ENCODE measurements at places on chromosomes 7 and 10.

GRCh38 chr7:56040730-56041129 is 10.5 kb downstream of the PSPH start:
- no peak for DNase-seq

- no peak for DNase-seq
Observed at GRCh38 chr10:49645871-49646870, 32.3 kb downstream of the CHAT start.

DNA sequence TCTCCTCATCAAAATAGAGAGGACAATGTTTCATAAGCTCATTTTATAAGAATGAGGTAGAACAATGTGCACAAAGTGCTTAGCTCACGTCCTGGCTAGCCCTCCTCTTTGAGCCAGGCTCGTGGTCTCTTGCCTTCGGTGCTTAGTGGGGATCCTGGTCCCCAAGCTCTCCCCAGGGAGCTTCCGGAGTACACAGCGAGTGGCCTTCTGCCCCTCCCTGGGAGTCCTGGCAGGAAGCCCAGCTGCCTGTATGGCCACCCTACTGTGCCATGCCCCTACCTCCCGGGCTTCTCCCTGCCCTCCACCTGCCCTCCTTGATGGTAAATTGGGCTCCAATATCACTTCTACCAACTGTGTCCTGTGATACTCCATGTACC is 868 bp downstream of the MYO1G start:
- DNase-seq, result no peak

DNA sequence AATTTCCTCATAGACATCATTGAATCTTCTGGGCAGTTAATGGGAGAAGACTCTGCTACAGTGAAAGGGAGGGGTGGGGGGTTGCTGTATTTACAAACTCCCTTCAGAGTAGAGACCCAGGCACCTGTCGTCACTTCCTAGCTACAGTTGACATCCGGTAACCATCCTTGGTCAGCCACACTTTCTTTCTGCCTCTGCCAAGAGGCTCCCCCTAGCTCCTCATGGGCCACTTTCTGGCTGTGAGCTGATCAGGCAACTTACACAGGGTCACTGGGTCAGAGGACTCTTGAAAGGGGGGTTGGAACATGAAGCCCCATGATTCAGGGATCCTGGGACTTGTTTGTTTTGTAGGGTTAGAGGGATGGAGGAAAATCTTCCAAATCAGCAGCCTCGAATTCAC is 1.2 kb downstream of the TECPR1 start:
- DNase-seq, result no peak

- DNase-seq, result no peak
Observed at GRCh38 chr10:5523796-5524574, 776 bp upstream of the CALML3 start.

DNA sequence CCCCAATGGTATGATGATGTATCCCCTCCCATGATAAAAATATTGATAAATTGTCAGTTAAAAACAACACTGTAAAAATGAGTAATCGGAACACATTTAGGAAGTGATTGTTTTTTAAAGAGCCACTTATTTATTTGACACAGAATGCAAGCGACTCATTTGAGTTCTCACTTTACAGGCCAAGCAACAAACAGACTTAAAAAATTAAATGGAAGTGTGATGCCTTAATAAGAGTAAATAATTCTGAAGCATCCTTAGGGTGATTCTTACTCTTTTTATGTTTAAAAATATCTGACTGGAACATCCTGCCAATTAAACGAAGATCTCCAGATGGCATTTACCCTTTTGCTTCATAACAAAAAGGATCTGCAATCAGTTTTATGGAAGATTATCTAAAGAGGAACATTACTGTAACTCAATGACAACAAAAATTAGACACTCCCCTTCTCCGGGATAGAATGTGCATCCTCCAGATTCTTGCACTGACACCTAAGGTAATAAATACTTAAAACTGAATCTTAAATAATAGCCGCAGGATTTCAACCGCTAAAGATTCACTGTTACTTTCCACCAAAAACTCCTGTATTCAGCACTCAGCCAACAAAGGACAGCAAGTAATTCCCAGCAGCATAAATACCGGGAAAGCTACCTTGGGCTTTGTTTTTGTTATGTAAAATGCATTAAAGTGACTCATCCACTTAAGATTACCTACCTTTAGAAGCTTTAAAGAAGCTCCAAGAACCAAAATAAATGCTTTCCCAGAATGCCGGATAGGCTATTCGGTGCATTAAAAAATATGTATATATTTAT is 1.7 kb downstream of the CACNA2D1 start:
- no peak for DNase-seq

GRCh38 chr10:29243750-29244149 is 45.1 kb upstream of the LYZL1 start:
- no peak for DNase-seq

DNA sequence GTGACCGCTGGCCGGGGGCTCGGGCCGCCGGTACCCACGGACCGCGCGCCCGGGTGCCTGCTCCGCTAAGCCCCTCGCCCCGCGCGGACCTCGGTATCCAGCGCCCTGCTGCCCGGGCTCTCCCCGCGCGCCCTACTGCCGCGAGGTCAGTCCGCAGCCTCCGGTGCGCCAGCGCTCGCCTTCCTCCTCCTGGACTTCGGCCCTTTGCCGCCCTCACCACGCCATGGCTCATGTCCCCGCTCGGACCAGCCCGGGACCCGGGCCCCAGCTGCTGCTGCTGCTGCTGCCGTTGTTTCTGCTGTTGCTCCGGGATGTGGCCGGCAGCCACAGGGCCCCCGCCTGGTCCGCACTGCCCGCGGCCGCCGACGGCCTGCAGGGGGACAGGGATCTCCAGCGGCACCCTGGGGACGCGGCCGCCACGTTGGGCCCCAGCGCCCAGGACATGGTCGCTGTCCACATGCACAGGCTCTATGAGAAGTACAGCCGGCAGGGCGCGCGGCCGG is 483 bp downstream of the GDF10 start:
- DNase-seq, result no peak

GRCh38 chr7:122136078-122136477 is 8.0 kb downstream of the AASS start:
- DNase-seq, result no peak

- no peak for DNase-seq
Observed at GRCh38 chr7:131527456-131527855, 29.0 kb downstream of the PODXL start.

DNA sequence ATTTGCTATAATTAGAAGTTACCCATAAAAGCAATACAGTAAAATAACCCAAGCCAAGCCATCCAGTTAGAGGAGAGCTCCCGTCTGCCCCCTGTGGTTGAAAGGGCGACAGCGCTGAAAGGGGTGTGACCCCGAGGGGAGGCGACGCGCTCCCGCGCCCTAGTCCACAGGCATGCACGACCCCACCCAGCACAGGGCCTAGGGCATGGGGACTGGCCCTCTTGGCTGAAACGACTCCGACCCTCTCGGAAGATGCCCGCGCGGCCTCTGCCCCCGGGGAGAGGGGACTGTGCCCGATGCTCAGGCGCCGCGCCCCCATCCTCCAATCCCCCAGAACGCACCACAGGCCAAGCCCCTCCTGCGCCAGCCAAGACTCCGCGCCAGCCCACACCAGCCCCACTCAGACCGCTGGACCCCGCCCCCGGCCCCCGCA is 64.0 kb downstream of the CSGALNACT2 start:
- DNase-seq, result no peak

DNA sequence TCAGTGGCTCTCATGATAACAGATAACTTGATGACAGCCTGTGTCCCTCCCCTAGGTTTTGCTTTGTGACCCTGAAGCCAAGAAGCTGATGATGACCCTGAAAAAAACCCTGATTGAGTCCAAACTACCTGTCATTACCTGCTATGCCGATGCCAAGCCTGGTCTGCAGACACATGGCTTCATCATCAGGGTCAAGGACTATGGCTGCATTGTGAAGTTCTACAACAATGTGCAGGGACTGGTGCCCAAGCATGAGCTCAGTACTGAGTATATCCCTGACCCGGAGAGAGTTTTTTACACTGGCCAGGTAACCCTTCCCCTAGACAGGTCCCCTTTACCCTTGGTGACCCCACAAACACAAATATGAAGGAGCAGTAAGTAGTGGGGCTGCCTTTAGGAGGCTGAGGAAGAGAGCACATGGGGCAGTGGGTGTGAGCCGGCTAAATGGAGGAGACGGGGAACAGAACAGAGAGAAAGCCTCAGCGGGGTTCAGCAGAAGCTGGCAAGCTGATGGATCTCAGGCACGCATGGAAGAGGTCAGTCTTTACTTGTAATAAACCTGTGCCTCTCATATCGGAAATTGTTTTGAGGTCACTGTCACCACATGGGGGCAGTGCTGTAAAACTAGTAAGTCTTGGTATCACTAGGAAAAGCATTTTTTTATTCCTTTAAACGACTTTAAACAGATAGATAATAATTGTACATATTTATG is 20.2 kb downstream of the PDCD11 start:
- no peak for DNase-seq

GRCh38 chr7:96127746-96128145 is 194.2 kb downstream of the SLC25A13 start:
- no peak for DNase-seq

DNA sequence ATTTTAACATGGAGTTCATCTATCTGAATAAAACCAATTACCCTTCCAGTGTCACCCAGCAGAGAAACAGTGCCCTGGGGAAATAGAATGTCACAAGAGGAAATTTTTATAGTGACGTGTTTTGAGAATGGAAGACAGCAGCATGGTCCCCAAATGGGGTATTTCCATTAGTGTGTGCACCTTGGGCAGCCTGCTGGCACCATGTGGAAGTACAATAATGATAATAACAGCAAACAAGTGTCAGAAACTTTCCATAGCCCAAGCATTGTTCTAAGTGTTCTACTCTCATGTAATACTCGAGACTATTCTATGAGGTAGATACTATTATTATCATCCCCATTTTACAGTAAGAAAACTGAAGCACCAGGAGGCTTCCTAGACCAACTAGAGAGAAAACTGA is 2.2 kb upstream of the PDE1C start:
- no peak for DNase-seq

DNA sequence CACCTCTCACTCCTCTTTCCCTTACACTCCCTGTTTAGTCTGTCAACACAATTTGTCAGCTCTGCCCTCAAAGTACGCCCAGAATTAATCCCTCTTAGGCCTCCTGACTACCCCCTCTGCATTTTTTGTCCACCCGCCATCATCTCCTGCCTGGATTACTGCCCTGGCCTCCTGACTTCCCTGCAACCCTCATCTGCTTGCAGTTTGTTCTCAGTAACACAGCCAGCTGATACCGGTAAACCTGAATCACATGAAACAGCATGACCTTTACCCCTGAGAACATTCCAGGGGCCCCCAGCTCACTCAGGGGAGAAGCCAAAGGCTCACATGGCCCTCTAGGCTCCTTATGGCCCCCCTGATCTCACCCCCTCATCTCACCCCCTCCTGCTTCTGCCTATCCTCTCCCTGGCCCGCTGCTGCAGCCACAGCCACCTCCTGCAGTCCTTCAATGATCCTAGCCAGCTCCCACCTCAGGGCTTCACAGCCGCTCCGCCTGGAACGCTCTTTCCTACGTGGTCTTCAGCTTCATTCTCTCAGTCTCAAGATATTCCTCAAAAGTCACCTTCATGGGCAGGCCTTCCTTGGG is 8.9 kb downstream of the C10orf53 start:
- no peak for DNase-seq

- DNase-seq, result no peak
Observed at GRCh38 chr10:95564291-95564690, 3.1 kb upstream of the SORBS1 start.

GRCh38 chr10:43138757-43139241 is 554 bp downstream of the CSGALNACT2 start:
- DNase-seq, result no peak

GRCh38 chr10:125815764-125816163 is 7.3 kb downstream of the UROS start:
- DNase-seq, result no peak

DNA sequence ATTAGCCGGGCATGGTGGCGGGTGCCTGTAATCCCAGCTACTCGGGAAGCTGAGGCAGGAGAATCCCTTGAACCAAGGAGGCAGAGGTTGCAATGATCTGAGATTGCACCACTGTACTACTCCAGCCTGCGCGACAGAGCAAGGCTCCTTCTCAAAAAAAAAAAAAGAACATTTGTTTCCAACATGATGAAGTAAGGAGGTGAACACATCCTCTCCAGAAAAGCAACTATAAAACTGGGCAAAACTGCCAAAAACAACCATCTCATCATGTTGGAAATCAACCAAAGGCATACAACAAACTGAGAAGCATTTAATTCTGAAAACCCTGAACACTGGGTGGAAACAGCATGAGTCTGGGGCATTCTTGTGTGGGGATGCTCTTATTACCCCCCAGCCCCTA is 14.3 kb downstream of the PRTFDC1 start:
- no peak for DNase-seq

DNA sequence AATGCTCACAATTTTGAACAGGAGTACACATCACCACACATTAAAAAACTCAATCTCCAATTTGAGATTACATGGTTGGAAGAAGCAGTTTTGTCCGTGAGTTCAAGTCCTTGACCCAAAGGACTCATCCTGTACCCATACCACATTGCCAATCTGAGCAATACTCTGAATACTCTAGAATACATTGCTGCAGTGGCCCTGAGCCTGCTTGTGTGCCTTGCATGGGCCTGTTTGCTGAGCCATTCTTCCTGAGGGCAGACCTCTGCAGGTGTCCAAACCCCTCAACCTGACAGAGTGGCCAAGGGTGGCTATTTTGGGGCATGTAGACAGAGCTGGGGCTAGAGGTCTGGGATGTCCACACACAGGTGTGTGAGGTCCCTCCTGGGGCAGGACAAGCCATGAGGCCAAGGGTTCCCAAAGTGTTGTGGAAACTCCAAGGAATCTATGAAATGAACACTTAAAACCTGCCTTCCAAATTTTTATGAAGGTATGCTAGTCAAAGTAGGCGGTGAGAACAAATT is 15.5 kb downstream of the AGMO start:
- no peak for DNase-seq

GRCh38 chr7:139580435-139580834 is 57.0 kb downstream of the CLEC2L start:
- DNase-seq, result no peak

GRCh38 chr10:10517866-10518265 is 499.8 kb upstream of the CELF2 start:
- DNase-seq, result no peak

DNA sequence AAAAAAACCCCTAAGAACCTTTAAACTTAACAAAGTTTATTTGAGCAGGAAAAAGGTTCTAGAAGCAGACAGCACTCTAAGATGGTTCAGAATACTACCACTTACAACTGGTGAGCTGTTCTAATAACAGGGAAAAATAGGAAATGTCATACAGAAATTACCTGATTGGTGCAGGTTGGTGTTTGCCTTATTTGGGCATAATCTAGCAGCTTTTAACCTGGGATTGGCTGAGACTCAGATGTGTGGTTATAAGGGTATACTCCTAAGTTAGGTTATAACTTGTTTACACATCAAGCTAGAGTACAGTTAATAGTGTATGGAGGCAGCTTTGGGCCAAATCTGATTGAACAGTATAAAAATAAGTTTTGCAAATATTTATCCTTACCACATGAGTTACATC is 59.8 kb downstream of the MAPK8 start:
- DNase-seq, result no peak

- DNase-seq, result no peak
Observed at GRCh38 chr7:375901-376305, 85.9 kb downstream of the FOXL3 start.
